ENCODE measurements at places on chromosomes 1 and 21.

- DNase-seq = no peak
These were observed 269.6 kb upstream of the PLXNA2 start for GRCh38 chr1:208513799-208514198.

DNA sequence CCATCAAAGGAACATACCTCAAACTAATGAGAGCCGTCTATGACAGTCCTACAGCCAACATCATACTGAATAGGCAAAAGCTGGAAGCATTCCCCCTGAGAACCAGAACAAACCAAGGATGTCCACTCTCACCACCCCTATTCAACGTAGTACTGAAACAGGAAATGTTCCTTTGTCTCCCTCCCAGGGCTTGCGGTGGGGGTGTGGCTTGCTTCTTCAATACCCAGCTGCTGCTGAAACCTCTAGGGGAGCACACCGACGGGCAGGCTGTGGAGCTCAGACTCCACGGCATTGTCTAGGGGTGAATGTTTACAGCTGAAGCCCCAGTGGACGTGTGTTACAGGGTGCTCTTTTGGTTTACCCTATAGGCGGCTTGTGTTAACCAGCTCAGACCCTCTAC is 30.5 kb upstream of the B3GALT2 start:
- DNase-seq = no peak

GRCh38 chr1:95370691-95371562 is 136.9 kb downstream of the RWDD3 start:
- DNase-seq = no peak

DNA sequence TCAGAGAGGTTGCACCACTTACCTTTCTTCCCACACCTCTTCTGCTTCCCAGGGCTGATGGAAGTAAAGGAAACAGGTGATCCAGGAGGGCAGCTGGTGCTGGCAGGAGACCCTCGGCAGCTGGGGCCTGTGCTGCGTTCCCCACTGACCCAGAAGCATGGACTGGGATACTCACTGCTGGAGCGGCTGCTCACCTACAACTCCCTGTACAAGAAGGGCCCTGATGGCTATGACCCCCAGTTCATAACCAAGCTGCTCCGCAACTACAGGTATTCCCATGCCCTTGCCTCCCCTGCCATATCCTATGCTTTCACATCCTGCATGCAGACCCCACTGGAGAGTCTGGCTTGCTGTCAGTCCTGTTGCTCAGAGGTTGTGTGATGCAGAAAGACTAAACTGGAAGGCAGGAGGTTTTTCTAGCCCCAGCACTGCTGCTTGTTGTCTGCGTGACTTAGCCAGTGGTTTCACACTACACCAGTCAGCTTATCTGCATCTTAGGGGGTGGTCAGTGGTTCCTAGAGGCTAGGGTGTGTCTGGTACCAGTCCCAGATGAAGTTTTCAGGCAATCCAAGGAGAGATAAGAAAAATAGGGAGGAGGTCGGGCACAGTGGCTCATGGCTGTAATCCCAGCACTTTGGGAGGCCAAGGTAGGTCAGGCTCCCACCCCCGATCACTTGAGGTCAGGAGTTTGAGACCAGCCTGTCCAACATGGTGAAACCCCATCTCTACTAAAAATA is 10.2 kb downstream of the RHOC start:
- DNase-seq = no peak

Measured in sciatic nerve (tissue), 2 donors.